HEK293T (cell line): ENCODE measurements at places on chromosomes 11 and 22.

DNA sequence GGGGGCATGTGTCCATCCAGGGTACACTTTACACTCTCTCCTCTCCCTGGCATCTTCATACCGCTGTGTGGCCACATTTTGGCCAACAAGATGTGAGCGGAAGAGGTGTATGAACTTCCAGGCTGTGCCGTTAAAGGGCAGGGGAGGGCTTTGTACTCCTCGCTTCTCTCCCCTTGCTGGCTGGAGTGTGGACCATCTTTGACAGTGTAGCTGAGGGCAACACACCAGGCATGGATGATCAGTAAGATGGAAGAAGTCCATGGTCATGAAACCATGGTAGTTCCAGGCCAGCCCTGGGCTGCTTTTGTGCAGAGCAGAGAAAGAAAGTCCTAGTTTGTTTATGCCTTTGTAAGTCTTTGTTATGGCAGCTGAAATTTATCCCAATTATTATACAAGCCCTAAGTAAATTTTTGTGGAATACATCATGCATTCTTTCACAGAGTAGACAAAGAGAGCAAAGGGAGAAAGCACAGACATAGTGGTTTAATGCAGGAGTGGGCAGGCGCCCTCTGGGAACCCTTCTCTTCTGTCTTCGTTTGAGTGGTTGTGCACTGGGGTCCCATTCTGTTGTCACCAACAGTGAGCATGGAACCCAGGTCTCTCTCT lies 70.4 kb downstream of the FBXO7 start:
- no peak for DNase-seq

DNA sequence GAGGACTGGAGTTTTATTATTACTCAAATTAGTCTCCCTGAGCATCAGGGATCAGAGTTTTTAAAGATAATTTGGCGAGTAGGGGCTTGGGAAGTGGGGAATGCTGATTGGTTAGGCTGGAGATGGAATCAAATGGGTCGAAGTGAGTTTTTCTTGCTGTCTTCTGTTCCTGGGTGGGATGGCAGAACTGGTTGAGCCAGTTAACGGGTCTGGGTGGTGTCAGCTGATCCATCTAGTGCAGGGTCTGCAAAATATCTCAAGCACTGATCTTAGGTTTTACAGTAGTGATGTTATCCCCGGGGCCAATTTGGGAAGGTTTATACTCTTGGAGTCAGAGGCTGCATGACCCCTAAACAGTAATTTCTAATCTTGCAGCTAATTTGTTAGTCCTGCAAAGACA lies 1.1 kb downstream of the OR5A2 start:
- DNase-seq: no peak

DNA sequence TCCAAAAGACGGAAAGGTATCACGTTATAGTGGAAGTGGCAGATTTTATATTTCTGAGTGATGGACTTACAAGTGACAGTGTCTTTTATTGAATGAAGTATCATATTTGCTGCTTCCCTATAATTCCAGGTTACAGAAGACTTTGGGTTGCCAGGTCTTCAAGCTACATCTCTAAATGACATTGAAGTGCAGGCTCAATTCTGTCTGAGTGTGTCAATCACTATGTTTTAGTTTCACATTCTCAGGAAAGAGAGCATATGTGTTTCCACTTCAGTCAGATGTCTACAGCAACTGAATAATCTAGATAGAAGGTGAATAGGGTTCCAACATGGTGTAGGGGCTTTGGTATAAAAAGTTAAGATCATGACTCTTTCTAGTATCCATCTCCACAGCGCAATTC lies 492.7 kb upstream of the API5 start:
- DNase-seq: no peak

GRCh38 chr11:92048415-92048814 lies 176.2 kb upstream of the FAT3 start:
- no peak for DNase-seq

GRCh38 chr11:102666331-102666957 lies 39.1 kb downstream of the MMP27 start:
- peak; percentile 62 for DNase-seq

- no peak for DNase-seq
These were observed 1033.2 kb downstream of the TBC1D22A start for GRCh38 chr22:47795477-47796127.

- peak; percentile 69 for DNase-seq
These were observed at the start of gene SHISA8 for GRCh38 chr22:41915035-41915785. Gene SHISA8, minus strand, starts transcription at chr22:41915074. Its CDS starts 407 bp downstream, at chr22:41914667.

DNA sequence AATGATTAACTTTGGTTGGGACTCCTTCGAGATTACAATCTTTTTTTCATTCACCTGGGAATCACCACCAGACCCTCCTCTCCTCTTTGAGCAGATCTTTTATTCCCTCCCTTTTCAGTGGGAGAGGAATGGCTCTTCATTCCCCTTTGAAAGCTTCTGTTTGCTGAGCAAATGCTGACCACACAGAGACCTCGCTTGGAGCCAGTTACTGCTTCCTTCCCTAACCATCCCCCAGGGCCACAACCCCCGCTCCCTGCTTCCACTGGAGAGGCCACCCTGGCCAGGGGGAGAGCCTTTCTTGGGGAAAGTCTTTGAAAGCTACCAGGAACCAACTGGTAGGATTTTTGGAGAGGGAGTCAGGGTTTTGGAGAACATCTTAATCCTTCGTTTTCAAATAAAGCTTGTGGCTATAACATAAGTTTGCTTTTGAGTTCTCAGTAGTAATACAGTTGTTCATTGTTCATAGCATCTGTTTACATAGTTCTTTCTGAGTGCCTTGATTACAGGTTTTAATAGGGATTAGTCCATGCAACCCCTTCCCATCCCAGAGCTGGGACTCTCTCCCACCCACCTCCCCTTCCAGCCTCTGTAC lies 138.4 kb downstream of the DBX1 start:
- no peak for DNase-seq

DNA sequence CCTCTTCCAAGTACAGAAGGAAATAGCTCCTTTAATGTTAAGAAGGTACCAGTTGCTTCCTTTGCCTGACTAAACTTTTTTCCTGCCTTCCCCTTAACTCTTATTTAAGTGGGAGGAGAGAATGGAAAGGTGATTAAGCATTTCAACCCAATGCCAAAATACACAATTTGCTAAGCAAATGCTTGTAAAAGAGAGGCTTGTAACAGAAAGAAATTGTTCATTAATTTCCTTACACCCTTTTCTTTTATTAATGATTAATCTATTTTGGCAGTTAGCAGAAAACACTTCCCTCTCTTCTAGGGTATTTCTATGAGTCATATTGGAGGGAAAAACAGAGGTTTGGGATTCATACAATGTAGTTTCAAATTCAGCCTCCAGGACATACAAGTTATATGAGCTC lies 427.6 kb upstream of the FAT3 start:
- no peak for DNase-seq

DNA sequence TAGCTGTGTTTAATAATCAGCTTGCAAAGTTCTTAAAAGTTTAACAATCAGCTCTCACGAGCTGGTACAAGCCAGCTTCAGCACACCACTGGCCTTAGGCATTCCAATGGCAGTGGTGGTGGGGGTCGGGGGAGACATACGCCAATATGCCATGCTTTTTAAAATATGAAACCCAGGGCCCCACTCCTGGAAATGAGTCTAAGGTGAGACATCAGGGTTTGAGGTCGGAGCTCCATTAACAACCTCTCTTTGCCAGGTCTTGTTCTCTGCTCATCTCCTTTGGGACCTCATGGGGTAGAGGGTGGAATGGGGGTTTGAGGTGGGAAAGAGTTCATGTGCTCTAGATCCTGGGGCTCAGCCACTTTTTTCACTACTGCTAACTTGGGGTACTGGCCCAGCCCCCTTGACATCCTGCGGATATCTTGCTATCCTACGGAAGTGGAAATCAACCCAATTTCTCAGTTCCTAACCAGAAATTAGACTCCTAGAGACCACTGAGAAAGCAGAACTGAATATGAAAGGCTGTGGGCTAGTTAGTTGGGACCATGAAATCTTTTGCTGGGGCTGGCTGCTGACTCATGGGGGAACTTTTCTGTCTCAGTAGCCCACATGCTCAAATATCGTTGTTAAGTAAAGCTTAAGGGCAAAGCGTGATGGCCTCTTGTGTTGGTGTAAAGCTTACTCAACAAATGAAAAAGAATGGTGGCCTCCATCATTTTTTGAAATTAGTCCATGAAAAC lies 90.1 kb downstream of the PDHX start:
- no peak for DNase-seq

DNA sequence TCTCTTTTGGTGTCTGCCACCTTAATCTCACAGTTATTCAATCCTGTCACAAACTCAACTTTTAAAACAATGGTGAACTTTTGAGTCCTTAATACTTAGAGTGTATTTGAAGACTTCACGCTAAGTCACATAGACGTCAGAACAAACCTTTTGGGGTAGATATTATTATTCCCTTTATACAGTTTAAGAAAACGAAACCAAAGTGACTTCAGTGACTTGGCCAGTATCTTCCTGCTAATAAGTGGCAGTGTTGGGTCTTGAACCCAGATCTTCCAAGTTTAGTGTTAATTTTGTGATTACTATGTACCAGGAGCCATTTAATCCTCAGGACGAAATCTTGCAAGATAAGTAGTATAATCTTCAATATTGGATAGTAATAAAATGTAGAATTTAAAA lies 691 bp downstream of the CEP295 start:
- DNase-seq: no peak

DNA sequence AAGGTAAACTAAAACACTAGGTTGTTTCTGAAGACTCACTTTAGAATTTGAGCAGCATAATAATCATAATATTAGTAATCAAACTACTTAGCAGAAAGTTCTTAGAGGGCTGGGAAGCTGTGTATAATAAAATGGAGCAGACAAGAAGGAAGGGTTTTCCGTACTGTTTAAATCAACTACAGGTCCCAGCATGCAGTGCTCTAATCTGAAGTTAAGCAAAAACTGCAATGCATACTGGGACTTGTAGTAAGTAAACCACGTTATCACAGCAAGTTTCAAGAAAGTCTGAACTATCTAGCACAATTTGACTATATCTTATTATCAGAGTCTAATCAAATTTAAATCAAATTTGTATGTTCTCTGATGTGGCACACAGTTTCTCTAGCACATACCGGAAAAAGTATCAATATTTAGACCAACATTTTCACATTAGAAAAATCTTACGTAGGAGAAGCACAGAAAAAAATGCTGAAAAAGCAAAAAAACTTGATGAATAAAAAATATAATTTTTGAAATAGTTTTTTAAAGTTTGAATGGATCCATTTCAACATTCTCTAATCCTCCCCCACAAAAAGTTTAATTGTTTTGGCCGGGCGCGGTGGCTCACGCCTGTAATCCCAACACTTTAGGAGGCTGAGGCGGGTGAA lies 8.2 kb downstream of the PHF21A start:
- DNase-seq: peak; percentile 61

GRCh38 chr11:23413057-23413456 lies 552.8 kb upstream of the CCDC179 start:
- no peak for DNase-seq

GRCh38 chr11:13214276-13214675 lies 63.3 kb upstream of the BMAL1 start:
- no peak for DNase-seq

DNA sequence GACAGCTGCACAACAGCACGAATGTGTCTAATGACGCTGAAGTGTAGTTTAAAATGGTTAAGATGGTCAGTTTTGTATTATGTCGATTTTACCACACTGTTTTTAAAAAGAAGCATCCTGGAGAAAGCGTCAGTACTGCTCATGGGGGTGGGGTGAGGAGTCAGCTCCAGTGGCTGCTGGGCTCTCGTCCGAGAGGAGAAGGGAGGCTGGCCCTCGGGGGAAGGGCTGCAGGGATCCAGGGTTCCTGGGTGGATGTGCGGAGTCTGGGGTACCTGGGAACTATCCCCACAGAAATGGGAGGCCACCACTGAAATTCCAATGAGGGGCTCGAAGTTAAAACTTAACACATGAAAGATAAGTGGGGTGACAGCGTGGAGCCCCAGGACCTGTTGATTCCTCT lies 11.9 kb downstream of the C11orf21 start:
- DNase-seq: no peak

DNA sequence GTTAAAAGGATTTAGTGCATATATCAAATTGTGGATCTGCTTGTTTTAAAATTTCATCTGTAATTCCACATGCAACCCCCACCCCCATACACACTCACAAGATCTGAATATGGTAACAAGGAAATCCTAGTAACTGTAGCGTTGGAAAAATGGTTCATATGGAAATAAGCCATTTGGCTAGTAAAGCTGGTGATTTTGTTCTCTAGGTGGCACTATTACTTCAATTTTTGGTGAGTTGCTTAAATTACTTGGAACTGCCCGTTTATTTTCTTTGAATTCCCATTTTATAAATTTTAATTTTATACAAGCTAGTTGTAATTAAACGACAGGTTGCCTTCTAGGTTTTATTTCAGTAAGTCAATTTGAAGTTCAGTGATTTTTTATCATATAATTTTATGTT lies 5.3 kb downstream of the BDNF start:
- no peak for DNase-seq

DNA sequence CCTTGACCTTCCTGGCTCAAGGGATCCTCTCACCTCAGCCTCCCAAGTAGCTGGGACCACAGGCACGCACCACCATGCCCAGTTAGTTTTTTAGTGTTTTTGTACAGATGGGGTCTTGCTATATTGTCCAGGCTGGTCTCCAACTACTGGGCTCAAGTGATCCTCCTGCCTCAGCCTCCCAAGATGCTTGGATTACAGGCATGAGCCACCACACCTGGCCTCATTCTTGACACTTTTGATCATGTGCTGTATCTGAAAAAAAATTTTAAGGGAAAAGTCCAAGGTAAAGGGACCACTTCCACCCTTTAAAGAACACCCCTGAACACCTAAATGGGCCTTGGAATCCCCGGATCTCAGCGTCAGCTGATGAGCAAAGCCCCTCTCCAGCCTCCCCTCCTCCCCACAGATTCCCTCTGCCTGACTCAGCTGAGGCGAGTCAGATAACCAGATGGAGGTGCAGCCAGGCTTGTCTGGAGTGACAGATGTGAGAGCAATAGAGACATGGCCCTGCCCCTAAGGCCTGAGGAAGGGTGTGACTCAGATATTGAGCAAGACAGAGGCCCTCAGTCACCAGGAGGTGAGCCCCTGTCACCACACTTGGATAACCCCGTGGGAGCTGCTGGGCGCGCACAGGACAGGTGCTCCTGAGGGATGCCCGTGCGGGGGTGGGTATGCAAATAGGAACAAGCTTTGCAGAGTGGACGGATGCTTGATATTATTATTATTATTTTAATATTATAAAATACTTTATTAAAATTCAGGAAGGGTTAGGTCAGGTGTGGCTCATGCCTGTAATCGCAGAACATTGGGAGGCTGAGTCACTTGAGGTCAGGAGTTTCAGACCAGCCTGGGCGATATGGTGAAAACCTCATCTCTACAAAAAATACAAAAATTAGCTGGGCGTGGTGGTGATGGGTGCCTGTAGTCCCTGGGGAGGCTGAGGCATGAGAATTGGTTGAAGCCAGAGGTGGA lies 5.0 kb upstream of the CCDC88B start:
- no peak for DNase-seq

DNA sequence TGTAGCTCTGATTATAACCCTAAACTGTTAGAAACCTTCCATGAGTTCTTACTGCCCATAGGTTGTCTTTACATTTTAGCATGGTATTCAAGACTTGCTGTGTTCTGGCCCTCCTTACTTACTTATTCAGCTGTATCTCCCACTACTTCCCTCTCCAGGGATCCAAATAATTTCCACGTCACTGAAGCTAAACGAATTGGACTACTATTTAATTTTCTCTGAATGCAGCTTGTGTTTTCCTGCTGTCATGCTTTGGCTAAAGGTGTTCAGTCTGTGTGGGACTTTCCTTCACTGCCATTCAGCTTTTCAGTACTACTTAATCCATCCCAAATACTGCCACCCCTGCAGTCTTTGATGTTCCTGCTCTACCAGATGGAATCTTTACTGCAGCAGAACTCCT lies 88.3 kb downstream of the UVRAG start:
- no peak for DNase-seq
